ENCODE measurements at places on chromosomes 7 and 10. TPM values are rescaled to one million over a fixed set of nuclear protein-coding genes. Genes with fewer than 3 reads are reported as not detected.

The C10orf53 gene
- total RNA-seq = not detected

The TRPV5 gene
- not detected for total RNA-seq

The C10orf62 gene
- total RNA-seq = not detected

The IDI2 gene
- not detected for total RNA-seq

The UNCX gene
- not detected for total RNA-seq

The EBLN1 gene
- not detected for total RNA-seq

The PMPCB gene
- 60.7 TPM for total RNA-seq

The KDM7A gene
- total RNA-seq = 12.5 TPM

- H3K4me1 ChIP-seq = peaks cover 5% of the 10 kb centered on the region
- H3K27me3 ChIP-seq = no peaks in the 10 kb centered on the region
- H3K27ac ChIP-seq = no peak overlapping the region
Observed at GRCh38 chr7:44244282-44244681, 43.5 kb downstream of the YKT6 start.

DNA sequence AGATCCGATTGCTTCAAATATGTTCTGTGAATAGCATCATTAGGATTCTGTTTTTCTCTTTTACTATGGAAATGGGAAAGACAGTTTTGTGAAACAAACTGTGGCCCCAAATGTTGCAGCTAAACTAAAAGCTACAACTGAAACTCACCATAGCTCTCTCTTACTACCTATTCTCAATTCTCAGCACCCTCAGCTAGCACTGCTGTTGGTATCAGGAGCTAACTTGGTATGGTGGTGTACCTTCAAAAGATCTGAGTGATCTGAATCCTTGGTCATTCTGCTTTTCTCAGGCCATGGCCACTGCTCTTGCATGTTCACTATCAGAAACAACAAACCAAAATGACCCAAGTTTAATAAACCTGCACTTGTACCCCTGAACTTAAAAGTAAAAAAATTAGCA lies 1208.0 kb downstream of the SORCS1 start:
- no peaks in the 10 kb centered on the region for H3K27me3 ChIP-seq
- DNase-seq = no peak
- no peaks in the 10 kb centered on the region for H3K36me3 ChIP-seq
- H3K4me1 ChIP-seq = no peaks in the 10 kb centered on the region
- no peak overlapping the region for H3K4me3 ChIP-seq
- no peak overlapping the region for H3K27ac ChIP-seq

DNA sequence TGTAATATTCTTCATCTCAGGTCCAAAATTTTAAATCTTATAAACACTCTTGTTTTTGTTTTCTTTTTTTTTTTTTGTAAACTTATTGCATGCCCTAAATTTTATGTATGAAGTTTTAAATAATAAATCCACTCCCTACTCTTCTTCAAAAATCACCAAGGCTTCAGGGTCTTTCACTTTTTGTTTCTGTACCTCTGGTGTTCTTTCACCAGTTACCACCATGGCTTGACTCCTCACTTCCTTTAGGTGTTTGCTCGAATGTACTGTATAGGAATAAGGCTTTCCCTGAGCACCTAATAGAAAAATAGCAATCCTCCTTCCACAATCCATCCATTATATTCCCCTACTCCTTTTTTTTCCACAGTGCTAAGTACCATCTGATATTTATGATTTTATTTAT lies 962.8 kb upstream of the POT1 start:
- H3K27me3 ChIP-seq = no peaks in the 10 kb centered on the region
- H3K4me3 ChIP-seq = no peak overlapping the region
- H3K27ac ChIP-seq = no peak overlapping the region

GRCh38 chr7:39083781-39084180 lies 106.1 kb downstream of the POU6F2 start:
- no peak overlapping the region for H3K27ac ChIP-seq
- H3K36me3 ChIP-seq = no peaks in the 10 kb centered on the region
- no peak overlapping the region for H3K4me3 ChIP-seq

- H3K36me3 ChIP-seq = no peaks in the 10 kb centered on the region
- no peak overlapping the region for H3K27ac ChIP-seq
- no peaks in the 10 kb centered on the region for H3K4me1 ChIP-seq
- H3K4me3 ChIP-seq = no peak overlapping the region
- H3K27me3 ChIP-seq = peaks cover 8% of the 10 kb centered on the region
Observed at GRCh38 chr10:48814933-48815332, 124.7 kb downstream of the LRRC18 start.

DNA sequence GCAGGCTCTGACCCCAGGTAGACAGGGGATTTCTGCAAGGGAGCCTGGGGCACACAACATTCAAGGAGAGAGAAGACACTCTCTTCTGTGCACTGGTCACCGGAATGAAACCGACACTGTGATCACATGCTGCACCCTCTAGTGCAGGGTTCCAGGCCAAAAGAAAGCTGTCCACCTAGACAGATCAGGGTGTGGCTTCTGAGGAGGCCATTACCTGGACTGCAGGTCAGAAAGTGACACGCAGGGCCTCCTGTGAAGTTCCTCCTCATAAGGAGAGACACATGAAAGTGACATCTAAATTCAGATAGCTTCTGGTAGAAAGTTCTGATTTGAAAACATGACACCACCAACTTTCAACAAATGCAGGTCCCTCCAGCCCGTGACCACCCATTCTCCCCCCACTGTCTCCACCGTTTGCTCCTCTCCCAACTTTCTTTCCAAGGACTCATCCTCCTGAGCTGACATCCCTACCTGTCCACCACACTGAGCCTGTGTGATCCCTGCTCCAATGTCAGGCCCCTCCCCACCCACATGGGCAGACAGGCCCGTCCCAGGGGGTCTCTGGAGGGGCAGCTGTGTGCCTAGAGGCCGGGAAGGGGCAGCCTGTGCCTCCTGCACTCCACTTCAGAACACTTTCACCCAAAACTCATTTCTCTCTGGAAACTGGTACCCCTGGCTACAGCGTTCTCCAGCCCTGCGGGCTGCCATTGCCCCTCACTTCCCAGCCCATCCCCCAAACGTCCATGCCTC lies 198.0 kb downstream of the TNS3 start:
- H3K27me3 ChIP-seq = no peaks in the 10 kb centered on the region
- H3K4me1 ChIP-seq = no peaks in the 10 kb centered on the region
- no peak for DNase-seq
- no peaks in the 10 kb centered on the region for H3K36me3 ChIP-seq
- H3K27ac ChIP-seq = no peak overlapping the region
- H3K4me3 ChIP-seq = no peak overlapping the region

DNA sequence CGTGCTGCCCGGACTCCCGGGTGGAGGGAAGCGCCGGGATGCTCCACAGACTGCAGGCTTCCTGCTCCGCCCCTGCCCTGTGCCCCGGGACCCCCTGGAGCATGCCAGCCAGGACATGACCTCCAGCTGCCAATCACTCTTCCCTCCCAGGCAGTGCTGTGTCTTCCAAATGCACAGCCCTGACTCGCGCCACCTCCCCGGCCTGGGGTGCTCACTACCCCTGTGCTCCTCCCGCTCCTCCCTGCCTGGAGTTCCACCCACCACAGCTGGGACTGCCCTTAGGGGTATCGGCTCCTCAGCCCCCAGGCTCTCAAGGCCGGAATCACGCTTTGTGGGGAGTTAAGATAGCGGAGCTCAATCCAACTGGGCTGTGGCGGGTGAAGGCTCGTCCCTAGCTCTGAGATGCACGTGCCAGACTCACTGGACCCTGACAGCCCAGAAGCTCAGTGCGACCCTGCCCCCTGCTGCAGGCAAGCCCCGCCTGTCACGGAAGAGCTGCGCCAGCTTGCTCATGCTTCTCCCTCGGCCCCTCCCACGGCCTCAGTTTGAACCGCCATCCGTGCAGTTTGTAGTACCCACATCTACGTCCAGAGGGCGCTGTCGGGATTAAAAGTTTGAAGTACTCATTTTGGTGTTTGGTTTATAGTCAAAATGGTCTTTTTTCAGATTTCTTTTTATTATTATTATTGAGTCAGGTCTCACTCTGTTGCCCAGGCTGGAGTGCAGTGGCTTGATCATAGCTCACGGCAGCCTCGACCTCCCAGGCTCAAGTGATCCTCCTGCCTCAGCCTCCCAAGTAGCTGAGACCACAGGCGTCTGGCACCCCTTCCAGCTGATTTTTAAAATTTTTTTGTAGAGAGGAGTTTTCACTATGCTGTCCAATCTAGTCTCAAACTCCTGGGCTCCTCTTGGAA lies 142.5 kb upstream of the TCERG1L start:
- no peak overlapping the region for H3K4me3 ChIP-seq
- H3K27me3 ChIP-seq = peaks cover 14% of the 10 kb centered on the region
- peaks cover 4% of the 10 kb centered on the region for H3K4me1 ChIP-seq
- H3K36me3 ChIP-seq = no peaks in the 10 kb centered on the region

DNA sequence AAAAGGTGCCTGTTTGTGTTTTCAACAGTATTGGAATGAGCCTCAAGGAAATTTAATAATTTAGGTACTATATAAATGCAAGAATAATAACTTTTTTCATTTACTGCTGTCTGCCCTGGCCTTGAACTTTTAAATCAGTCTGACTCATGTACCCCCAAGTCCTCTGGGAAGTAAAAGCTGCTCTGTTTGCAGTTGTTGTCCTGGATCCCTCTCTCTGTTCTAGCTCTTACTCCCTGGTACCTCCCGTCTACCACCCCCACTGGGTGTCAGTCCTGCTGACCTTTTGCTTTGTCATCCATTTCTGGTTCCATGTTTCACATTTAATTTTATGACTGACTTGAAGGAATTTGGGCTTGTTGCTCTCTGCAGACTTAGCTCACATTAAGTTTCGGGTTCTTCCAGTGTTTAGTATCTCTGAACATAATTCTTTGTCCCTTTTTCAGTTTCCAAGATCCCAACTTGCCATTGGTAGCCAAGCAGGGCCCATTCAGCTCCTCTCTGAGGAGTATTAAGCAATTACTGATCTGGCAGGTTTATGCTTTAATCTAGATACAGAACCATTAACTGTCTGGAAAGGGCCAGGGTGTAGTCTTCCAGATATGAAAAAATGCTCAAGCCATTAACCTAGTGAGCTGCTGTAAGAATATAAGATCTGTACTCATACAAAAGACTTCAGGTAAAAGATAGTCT lies 208.7 kb upstream of the FAM3C start:
- no peak overlapping the region for H3K27ac ChIP-seq
- H3K4me3 ChIP-seq = no peak overlapping the region
- no peaks in the 10 kb centered on the region for H3K36me3 ChIP-seq
- no peak for DNase-seq

DNA sequence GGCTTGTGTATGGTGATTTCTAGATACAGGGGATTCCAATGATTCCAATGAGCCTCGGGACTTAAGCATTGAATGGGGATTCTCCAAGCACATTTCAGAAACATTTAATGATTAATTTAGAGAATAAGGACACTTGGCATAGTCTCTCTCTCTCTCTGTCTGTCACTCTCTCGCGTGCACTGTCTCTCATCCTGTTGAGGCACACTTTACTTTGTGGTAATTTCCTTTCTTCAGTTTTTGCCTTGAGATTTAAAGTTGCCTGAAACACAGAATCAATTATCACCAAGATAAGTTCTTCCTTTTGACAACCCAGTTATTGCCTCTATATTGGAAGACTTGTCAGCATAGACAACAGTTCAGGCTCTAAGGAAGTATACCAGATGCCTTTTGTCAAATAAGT lies 131.6 kb downstream of the ARID5B start:
- H3K27ac ChIP-seq = peak overlapping the region; percentile 21
- no peaks in the 10 kb centered on the region for H3K27me3 ChIP-seq
- peaks cover 84% of the 10 kb centered on the region for H3K4me1 ChIP-seq
- H3K4me3 ChIP-seq = no peak overlapping the region

- no peaks in the 10 kb centered on the region for H3K4me1 ChIP-seq
- H3K27ac ChIP-seq = no peak overlapping the region
- no peak for DNase-seq
- H3K27me3 ChIP-seq = peaks cover 4% of the 10 kb centered on the region
- no peaks in the 10 kb centered on the region for H3K36me3 ChIP-seq
Observed at GRCh38 chr10:125370578-125370977, 210.2 kb upstream of the CTBP2 start.

DNA sequence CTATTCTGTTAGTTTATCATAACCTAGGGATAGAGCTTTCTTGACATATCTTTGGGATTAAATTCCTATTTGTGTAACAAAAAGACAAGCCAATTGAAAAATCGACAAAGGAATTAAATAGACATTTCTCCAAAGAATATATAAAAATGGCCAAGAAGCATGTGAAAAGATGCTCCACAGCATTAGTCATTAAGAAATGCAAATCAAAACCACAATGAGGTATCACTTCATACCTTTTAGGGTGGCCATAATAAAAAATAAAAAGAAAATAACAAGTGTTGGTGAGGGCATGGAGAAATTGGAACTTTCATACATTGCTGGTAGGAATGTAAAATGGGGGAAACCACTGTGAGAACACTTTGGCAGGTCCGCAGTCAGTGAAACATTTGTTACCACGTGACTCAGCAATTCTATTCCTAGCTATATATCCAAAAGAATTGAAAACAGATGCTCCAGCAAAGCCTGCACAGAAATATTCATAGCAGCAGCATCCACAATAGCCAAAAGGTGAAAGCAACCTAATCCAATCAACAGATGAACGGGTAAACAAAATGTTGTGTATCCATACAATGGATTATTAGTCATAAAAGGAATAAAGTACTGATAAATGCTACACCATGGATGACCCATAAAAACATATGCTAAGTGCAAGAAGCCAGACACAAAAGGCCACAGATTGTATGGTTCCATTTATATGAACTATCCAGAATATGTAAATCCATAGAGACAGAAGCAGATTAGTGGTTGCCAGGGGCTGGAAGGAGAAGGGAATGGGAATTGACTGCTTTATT lies 20.5 kb downstream of the SPAG6 start:
- no peak for DNase-seq
- peaks cover 34% of the 10 kb centered on the region for H3K4me1 ChIP-seq
- H3K36me3 ChIP-seq = peaks cover 4% of the 10 kb centered on the region
- H3K27ac ChIP-seq = no peak overlapping the region

GRCh38 chr7:25619963-25620799 lies 391.9 kb upstream of the NPVF start:
- no peaks in the 10 kb centered on the region for H3K36me3 ChIP-seq
- H3K4me1 ChIP-seq = peaks cover 19% of the 10 kb centered on the region
- no peaks in the 10 kb centered on the region for H3K27me3 ChIP-seq
- H3K27ac ChIP-seq = peak overlapping the region; percentile 66

- no peaks in the 10 kb centered on the region for H3K27me3 ChIP-seq
- no peak overlapping the region for H3K27ac ChIP-seq
- peaks cover 2% of the 10 kb centered on the region for H3K36me3 ChIP-seq
Observed at GRCh38 chr7:133854739-133855138, 272.4 kb upstream of the LRGUK start.

GRCh38 chr7:106617860-106618259 lies 43.1 kb downstream of the CCDC71L start:
- no peak overlapping the region for H3K27ac ChIP-seq
- no peaks in the 10 kb centered on the region for H3K36me3 ChIP-seq
- H3K27me3 ChIP-seq = no peaks in the 10 kb centered on the region
- no peak overlapping the region for H3K4me3 ChIP-seq
- no peaks in the 10 kb centered on the region for H3K4me1 ChIP-seq

GRCh38 chr7:142385491-142386340 lies 127.9 kb upstream of the PRSS58 start:
- H3K27ac ChIP-seq = no peak overlapping the region
- no peak overlapping the region for H3K4me3 ChIP-seq
- DNase-seq = peak; percentile 65

All from activated CD4-positive, alpha-beta T cell treated with anti-CD3 and anti-CD28 coated beads, Interleukin-2, amount 10 ng/mL, durations not matched to agents 7 days and 5 days (primary cell).